Activated T-helper 1 cell treated with anti-CD3 and anti-CD28 coated beads, Interleukin-2, amount 50 U/mL, for 16 hours (primary cell): ENCODE measurements at places on chromosomes 7 and 10.
A peak's percentile ranks its signal among the peaks of the same experiment; 100 is the strongest.

DNA sequence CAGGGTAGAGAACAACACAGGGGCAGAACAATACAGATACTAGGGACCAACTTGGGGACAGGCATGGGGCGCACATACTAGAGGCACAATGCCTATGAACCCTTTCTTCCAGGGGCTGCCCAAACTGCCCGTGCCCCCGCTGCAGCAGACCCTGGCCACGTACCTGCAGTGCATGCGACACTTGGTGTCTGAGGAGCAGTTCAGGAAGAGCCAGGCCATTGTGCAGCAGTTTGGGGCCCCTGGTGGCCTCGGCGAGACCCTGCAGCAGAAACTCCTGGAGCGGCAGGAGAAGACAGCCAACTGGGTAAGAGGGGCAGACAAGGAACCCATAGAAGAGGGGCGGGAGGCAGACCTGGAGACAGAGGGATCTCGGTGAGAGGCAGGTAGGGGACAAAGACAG, 5.8 kb downstream of the CHAT start:
- no peak for DNase-seq

DNA sequence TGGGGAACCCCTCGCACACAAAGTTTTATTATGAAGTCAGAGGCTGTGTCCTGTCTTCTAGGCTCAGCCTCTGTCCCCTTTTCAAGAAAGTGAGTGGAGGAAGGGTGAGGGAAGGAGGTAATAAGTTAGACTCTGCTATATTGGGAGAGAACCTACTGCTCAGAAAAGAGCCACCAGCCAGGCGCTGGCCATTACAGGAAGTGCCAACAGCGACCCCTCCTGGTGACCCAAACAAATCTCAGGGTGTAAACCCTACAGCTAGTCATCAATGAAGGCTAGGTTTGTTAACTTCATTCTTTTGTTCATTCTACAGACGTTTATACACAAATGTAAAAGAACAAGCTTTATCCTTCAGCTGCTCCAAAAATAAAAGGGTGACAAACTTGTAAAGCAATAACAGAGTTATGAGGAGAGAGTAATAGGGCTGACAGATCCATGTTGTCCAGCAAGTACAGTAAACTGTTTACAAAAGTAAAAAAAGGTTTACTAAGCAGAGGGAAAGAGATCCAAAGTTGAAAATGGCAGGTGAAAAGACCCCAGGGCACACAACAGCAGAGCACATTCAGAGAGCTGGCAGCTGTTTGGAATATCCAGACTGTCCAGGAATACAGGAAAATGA, 82.7 kb downstream of the FAM204A start:
- DNase-seq: no peak

GRCh38 chr10:46558392-46559185, 2.1 kb upstream of the GPRIN2 start:
- DNase-seq: no peak

- DNase-seq: no peak
These were observed 13.8 kb upstream of the AKR1B1 start for GRCh38 chr7:134472572-134473244.

DNA sequence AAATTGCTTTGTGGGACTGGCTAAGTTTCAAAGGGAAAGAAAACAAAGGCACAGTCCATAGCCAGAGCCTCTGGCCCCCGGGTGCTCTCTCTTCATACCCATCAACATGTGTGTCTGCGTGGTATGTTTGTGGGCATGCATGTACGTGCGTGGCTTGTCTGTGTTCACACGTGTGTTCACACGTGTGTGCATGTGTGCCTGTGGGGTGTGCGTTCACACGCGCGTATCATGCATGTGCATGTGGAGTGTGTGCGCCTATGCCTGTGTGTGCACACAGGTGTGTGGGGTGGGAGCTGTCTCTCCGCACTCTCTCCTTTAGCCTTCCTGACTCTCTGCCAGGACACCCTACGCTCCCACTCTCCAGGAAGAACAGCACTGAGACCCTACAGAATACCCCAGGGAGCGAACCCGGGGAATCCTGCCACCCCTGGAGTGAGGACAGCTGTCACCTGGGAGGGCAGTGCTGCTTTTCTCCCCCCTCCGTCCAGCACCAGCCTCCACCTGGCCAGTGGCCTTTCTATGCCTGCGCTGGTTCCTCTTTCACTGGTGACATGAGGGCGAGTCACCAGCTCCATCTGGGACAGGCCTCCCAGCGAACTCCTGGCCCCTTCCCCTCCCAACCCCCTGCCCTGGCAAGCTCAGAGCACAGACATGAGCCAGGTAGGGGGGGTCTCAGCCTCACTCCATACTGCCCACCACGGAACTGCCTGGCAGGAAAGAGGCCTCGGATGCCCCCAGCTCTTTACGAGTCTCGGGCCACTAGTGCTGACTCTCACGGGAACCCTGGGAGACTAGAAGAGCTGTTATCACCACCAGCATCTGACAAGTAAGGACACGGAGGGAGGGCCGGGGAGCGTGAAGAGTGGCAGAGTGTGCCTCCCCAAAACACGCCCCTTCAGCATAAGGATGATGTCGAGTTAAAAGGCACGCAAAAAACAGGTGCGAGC, 16.5 kb downstream of the WDR86 start:
- no peak for DNase-seq

DNA sequence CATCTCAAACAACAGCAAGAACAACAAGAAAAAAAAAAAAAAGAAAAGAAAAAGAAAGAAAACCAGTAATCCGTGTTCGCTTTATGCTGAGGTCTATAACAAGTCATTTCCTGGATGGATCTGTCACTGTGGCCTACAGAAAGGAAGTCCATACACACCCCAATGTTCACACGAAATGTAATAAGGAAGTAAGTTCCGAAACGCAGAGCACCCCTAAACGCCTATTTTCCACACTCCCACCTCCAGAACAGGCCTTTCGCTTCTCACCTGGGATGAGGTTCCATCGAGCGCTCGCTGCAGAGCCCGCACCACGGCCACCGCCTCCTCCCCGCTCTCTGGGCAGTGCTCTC, 735 bp downstream of the ZNF394 start:
- DNase-seq: no peak

DNA sequence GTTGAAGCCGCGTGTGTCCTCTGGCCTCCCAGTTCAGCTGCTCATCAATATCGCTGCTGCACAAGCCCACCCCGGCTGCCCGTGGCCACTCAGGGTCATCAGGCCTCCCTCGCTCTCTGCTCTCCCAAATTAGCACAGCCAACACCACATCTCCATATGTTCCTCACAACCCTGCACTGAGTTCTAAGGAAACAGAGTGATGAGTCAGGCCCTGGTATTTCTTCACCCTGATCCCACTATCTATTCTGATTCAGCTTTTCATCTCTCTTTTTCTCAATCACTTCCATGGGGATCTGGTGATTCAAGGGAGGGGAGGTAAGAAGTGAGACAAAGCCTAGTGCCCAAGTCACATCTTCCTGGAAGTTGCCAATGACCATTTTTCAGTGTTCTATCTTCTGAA, 23.8 kb downstream of the CYTH3 start:
- no peak for DNase-seq

DNA sequence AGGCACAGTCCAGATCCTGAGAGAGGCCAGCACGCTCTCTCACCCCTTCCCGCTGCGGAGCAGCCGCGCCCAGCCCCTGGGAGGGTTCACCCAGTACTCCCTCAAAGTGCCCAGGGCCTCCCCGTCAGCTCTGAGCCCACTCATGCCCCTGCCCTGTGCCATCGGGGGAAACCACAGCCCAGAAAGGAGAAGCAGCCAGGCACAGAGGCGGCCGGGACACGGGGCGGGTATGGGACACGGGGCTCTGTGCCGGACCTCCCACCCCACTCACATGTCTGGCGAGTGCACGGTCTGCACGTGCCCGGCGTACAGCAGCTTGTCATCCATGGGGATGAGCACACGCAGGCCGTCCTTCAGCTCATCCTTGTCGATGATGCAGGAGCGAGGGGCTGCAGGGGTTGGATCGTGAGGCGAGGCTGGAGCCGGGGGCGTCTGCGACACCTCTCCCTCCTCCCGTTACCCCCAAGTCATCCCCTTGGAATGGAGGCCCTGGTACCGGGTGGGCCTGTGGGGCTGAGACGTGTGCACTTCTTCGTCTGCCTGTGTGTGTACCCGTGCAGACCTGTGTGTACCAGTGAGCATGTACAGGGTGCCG, 38.2 kb downstream of the SLC29A4 start:
- DNase-seq: no peak

DNA sequence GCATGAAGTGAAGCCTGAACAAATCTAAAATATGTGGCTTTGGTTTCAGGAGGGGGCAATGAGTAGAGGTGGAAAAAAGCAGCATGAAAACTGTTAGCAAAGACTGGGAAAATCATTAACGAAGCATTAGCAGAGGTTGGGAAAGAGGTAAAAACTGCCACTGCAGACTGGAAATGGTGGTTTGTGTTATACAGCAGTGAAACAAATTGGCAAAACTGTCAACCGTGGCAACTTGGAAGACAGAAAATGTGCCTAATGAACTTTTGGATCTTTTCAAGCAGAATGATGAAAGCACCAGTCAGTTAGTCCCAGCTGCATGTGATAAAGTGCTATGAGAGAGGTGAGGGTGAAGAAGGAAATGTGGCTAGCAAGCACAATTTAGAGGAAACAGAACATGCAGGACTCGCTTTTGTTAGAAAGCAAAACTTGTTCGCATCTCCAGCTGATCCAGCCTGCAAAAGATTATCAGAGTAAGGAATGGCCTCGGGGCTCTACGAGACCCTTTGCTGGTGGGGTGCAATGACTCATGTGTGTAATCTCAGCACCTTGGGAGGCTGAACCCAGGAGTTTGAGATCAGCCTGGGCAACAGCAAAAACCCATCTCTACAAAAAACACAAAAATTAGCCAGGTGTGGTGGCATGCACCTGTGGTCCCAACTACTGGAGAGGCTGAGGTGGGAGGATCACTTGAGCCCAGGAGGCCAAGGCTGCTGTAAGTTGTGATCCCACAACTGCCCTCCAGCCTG, 45.7 kb downstream of the SKIDA1 start:
- DNase-seq: no peak

DNA sequence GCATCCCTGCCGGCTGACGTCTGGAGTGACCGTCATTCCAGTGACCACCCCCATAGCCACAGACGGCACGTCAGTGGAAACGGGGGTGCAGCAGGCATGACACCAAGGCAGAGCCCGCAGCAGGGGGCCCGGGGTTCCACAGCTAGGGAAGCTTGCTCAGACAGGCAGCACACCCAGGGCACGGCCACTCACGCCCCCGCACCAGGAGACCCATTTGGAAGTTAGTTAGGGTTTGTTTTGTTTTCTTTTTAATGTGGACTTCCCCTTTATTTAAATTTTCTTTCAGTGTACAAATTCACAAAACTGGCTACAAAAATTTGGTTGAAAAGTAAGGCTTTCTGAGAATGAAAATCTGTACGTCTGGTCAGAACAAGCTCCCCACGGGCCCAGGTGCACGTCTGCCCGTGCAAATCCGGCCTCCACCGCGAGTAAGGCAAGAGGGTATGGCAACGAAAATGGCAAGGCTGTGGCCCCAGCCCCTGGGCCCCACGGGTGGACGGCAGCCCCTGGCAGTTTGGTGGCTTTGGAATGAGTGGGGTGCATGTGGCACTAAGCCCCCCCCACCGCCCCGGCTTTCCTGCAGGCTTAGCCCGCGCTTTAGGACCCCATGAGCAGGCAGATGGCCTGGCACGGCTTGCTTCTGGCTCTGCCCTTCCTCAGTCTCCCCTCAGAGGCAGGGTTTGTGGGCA, 124.2 kb downstream of the FAM53B start:
- no peak for DNase-seq

- no peak for DNase-seq
These were observed 159.3 kb downstream of the ETV1 start for GRCh38 chr7:13829914-13830900.

- no peak for DNase-seq
These were observed 59.7 kb downstream of the SORBS1 start for GRCh38 chr10:95501203-95502094.

DNA sequence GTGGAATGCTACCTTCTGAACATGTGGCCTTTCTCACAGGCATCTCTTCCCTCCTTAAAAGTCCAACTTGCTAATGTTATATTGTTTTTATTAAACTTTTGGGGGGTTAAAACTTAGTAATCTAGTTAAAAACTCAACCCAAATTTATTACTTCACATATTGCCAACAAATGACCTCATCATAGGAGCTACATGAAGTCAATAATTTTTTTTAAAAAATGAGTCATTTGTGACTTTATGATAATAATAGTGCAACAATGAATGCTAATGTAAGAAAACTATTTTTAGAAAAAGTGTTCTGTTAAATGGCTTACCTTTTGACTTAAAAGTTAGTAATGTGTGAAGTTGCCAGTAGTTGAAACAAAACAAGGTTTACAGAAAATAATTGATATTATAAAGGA, 325.9 kb upstream of the FZD1 start:
- no peak for DNase-seq

DNA sequence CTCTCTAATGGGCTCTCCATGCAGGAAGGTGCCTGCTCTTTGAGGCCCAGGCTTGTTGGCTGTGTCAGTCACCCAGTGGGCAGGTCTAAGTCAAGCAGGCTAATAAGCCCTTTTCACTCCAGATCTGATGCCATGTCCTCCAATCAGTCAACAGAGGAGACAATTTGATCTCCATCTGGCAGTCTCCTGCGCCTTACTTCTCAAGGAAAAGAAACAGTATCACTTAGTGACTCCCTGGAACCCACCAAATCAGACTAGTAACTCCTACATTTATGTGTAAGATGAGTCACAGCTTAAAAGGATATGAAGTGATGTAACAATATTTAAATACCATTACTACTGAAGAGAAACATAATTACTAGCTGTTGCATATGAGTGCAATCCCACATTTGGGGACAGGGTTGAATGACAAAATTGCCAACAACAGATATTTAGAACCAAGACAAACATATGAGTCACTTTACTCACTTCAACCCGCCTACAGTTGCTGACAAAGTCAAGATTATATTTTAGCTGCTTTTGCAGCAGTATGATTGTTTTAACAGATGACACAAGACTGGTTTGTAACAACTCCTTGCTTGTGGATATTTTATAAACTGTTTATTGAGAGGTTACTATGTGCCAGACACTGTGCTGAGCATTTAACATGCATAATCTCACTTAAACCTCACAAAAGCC, 72.1 kb downstream of the USP6NL start:
- DNase-seq: no peak

GRCh38 chr7:97117035-97117371, 495 bp upstream of the SDHAF3 start:
- DNase-seq: no peak

DNA sequence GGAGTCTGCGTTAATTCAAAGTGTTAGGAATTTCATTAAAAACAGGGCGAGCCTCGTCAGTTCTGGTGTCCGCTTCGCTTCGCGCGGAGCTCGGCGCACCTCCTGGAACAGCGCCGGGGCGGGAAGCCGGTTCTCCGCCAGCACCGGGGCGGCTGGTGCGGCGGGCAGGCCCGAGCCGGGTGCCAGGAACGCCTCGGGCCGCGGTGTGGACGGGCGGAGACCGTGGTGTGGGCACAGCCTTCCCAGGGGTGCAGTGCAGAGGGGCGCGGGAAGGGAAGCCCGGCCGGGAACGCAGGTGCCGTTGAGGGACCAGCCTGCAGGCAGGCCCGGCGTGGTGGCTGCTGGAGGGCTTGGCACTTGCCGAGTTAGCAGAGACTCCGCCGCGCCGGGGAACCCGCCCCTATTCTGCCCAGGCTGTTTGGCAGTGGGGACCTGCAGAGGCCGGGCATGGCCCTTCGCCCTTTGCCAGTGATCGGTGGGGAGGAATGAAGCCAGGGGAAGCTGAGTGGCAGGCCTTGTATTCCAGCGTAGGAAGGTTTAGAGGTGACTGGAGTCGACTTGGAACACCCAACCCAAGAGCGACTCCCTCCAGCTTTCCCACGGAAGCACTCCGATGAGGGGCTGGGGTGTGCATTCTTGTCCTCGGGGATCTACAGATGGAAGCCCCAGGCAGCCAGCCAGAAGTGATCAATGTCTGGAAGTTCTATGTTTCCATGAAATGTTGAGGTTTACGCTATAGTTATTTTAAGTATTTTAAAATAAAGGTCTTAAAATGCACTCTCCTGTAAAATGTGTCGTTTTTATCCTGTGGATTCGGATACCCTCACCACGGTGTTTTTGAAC, 945 bp upstream of the RHEB start:
- DNase-seq: peak; percentile 21
